ENCODE measurements at places on chromosomes 16 and 17.

- DNase-seq: no peak
These were observed 59.8 kb downstream of the TUBD1 start for GRCh38 chr17:59832883-59833379.

- no peak for DNase-seq
These were observed 28.2 kb downstream of the AXIN2 start for GRCh38 chr17:65533056-65533745.

GRCh38 chr17:14198575-14198974 is 38.1 kb downstream of the CDRT15 start:
- DNase-seq: no peak

DNA sequence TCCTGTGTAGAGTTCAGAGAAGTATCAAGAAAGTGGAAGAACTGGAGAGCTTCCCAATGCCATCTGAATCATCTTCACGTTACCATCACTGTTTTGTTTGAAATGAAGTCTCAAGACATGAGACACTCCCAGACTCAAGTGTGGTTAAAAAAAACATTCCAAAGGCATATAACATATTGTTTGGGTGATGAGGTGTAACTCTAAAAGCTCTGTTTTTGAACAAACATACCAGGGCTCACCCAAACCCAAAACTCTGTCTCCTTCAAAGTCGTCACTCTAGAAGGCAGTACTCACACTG is 6.3 kb upstream of the ZCCHC14 start:
- DNase-seq: no peak

- no peak for DNase-seq
These were observed 93.6 kb downstream of the CCDC182 start for GRCh38 chr17:57651451-57651850.

GRCh38 chr17:15261258-15261801 is 3.8 kb downstream of the PMP22 start:
- DNase-seq: no peak

DNA sequence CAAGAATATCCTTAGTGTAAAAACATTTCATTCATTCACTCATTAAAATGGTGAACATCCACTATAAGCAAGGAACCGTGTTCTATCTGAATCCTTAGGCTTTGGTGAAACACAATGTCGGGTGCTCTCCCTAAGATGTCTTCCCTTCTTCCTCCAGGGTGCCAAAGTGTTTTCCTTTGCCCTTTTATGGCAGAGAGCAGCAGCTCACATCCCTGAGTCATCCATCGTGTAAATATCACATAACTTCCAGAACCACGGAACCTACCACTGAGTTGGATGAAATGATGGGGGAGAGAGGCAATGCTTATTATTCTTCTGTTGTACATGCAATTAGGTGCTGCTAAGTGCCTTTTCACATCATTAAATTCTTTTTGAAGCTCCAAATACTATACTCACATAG is 50.2 kb downstream of the DNAH3 start:
- DNase-seq: no peak

- no peak for DNase-seq
These were observed 4.8 kb downstream of the SCN4A start for GRCh38 chr17:63967953-63968352.

DNA sequence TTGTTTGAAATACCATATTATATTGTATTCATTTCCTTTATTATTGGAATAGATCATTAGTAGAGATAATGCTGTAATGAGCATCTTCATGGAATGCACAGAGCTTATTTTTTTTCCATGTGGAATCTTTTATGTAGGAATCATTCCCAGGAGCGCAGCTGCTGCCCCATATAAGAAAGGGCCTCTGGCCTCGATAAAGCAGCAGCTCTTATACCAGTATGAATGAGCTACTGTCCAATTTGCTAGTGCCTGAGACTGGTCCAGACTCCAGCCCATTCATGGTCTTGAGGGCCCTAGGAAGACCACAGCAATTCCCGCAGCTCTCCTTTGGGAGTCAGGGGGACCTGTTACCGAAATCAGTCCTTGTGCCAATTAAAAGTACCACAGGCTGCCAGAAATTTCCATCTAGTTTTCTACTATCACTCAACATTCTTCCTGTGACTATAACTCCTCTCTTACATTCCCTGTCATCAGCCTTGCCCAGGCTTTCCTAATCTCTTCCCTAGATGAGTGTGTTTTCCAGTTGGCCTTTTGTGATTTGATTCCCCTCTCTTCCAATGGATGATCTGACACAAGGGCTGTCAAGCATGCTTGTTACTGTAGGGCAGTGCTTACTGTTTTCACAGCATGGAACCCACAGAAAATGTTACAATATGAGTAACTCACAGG is 1.9 kb downstream of the ZNF843 start:
- DNase-seq: no peak

DNA sequence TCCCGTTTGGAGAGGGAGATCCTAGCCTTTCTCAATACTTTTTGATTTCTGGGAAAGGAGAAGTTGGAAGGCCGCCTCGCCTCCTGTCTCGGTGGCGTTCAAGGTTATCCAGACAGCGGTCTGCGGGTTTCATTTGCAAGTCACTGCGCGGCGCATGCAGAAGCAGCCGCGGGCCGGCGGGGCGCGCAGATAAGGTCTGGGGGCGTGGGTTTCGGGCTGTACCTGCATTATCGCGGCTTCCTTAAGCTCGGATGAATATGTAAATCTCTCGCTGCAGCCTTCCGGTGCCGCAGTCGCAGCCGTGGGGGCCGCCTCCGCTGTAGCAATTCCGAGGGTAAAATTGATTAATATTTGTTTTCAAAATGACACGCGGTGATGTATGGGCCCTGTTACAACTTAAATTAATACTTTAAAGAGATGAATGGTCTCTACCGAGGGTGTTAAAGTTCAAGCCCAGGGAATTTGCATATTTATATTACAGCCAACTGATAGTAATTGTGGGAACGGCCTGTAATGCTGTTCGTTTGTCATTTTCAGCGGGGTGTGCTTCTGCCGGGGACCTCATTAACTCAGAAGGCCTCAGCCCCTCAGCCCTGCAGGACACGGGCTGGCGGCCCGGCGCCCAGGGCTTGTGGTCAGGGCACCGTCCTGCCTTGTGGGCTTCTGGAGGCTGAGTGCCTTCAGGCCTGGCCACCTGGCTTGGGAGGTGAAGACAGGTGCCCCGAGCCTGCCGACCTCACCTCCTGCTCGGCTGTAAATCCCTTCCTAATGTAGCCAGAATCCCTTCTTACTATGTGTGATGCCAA is 99.4 kb downstream of the CYLD start:
- DNase-seq: no peak

DNA sequence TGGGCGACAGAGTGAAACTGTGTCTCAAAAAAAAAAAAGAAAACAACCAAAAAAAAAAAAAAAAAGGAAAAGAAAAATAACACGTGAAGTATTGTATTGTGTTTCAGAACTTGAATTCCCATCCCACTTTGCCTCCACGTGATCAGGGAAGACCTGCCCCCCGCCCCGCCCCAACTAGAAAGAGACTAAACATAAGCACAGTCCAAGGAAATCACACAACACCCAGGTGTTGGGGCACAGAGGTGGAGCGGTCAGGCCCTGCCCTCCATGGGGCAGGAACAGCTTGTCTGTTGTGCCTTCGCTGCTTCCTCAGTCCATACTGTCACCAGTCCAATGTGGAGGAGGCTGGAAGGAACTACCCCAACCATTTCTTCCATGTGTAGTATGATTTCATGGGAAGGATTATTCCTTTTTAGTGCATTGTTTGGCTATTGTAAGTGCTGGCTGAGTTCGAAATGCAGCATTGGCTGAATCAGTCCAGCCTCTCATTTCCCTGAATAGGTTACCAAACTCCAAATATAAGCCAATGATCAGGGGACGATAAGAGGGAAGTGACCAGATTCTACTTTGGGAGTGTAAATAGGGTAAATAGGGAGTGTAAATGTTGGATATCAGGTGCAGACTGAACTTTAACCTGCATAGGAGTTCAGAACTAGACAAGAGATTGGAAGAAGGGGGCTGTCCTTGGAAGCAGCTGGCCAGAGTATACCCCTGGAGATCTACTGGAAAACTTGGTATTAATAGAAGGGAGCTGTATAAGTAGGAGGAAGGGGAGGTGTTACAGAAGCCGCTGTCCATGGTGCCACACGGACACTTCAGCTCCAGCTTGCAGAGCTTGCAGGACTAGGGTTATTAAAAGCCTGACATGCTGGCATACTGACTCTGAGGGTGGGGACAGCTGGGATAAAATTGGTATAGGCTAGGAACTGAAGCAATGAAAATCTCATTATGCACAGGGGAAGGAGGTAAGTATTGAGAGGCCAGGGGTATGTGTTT is 50.7 kb downstream of the TANGO6 start:
- no peak for DNase-seq

- DNase-seq: no peak
These were observed 6.4 kb downstream of the ZFPM1 start for GRCh38 chr16:88459366-88460073.

GRCh38 chr16:81532491-81533174 is 88.0 kb downstream of the CMIP start:
- DNase-seq: no peak

GRCh38 chr17:68704871-68705713 is 103.9 kb upstream of the FAM20A start:
- DNase-seq: no peak

- no peak for DNase-seq
These were observed 7.6 kb downstream of the RAB40B start for GRCh38 chr17:82690786-82691489.

DNA sequence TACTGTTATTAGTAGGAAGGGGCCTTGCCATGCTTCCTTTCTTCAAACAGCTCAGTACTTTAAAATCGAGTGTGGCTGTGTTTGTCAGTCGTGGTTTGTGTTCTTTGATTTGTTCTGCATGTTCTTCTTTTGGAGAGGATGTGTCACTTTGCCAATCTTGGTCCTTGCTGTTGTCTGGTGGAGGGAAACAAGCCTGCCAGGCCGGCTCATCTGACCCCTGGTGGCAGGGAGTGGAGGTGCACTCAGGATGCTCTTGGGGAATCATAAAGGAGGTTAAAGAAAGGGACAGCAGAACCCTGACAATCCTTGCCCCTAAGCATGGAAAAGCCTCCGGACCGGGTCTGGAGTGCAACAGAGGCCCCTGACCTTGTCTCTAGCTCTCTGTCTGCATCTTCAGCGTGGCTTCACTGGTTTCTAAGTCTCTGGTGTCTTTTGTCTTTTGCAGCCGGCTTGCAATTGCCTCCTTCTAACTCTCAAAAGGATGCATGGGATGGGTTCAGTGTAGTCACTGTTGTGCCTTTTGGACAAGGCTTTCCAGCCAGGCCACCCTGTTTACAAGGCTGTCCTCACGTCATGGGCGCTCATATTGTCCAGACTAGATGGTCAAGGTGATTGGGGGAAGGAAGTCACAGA is 135.8 kb downstream of the WWOX start:
- DNase-seq: peak; percentile 37

GRCh38 chr16:85945424-85945751 is 46.4 kb downstream of the IRF8 start:
- DNase-seq: no peak

DNA sequence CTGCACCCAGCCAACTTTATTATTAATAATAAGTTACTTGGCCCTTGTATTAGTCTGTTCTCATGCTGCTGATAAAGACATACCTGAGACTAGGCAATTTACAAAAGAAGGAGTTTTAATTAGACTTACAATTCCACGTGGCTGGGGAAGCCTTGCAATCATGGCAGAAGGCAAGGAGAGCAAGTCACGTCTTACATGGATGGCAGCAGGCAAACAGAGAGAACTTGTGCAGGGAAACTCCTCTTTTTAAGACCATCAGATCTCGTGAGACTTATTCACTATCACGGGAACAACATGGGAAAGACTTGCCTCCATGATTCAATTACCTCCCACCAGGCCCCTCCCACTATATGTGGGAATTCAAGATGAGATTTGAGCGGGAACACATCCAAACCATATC is 47.7 kb downstream of the SYT17 start:
- no peak for DNase-seq

- DNase-seq: no peak
These were observed 491.0 kb downstream of the CDH13 start for GRCh38 chr16:83117810-83118209.

GRCh38 chr17:60039114-60039846 is 39.4 kb downstream of the HEATR6 start:
- DNase-seq: no peak

GRCh38 chr16:87332150-87332549 is 15.0 kb upstream of the C16orf95 start:
- DNase-seq: no peak

- no peak for DNase-seq
These were observed 1.1 kb upstream of the RASD1 start for GRCh38 chr17:17497065-17497844.

DNA sequence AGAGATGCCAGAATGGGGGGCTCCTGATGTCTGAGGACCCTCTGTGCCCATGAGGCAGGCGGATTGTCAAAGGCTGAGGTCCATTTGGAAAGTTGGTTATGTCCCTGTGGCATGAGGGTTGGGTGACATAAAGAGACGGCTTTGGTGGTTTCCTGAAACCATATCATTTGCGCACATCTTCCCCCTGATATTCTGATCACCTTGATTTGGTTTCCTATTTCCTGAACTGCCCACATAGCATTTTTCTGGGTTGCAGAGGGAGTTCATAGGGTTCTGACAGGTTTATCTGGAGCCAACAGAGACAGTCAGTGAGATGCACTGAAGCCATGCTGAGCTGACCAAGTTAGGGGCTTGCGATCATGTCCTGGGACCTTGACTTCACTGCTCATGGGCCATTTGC is 15.7 kb upstream of the RNF222 start:
- DNase-seq: no peak

DNA sequence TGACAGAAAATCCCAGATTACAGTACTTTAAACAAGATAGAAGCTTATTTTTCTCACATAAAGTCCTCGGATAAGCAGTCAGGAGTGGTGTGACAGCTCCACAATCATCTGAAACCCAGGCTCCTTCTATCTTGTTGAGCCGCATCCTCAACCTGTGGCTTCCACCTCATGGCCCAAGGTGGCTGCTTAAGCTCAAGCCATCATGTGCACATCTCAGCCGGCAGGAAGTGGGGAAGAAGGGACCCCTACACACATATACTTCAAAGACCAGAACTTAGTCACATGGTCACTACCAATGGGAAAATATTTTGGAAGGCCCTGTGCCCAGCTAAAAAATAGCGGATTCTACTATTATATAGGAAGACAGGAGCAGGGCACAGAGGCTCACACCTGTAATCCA is 11.0 kb upstream of the FBXO47 start:
- DNase-seq: no peak

GRCh38 chr17:77840513-77841165 is 117.9 kb upstream of the TNRC6C start:
- no peak for DNase-seq

DNA sequence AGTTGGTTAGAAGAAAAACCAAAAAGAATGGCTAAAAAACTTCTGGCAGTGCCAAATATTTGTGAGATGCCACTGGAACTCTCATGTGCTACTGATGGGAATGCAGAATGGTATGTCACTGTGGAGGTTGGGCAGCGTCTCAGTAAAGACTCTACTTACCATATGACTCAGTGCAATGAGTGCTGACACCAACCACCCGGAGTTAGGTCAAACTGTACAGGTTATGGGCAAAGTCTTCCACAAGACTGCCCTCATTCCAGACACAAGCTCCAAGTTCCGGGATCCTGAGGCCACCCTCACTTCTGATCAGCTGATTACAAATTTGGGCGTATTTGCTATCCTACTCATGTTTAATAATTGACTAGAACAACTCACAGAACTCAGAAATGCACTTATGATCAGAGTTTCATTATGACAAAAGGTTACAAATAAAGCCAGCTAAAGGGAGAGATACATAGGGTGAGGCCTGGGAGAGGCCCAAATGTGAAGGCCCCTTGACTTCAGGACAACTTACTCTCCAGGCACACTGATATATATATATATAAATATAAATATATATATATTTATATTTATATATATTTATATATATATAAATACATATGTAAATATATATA is 114.9 kb downstream of the TRIM37 start:
- DNase-seq: no peak

GRCh38 chr17:80892019-80892855 is 99.4 kb upstream of the CHMP6 start:
- DNase-seq: peak; percentile 52

GRCh38 chr17:8674344-8675305 is 44.1 kb upstream of the MYH10 start:
- DNase-seq: no peak
